Fibroblast of upper back skin (primary cell): ENCODE measurements at places on chromosomes 5 and 9.

DNA sequence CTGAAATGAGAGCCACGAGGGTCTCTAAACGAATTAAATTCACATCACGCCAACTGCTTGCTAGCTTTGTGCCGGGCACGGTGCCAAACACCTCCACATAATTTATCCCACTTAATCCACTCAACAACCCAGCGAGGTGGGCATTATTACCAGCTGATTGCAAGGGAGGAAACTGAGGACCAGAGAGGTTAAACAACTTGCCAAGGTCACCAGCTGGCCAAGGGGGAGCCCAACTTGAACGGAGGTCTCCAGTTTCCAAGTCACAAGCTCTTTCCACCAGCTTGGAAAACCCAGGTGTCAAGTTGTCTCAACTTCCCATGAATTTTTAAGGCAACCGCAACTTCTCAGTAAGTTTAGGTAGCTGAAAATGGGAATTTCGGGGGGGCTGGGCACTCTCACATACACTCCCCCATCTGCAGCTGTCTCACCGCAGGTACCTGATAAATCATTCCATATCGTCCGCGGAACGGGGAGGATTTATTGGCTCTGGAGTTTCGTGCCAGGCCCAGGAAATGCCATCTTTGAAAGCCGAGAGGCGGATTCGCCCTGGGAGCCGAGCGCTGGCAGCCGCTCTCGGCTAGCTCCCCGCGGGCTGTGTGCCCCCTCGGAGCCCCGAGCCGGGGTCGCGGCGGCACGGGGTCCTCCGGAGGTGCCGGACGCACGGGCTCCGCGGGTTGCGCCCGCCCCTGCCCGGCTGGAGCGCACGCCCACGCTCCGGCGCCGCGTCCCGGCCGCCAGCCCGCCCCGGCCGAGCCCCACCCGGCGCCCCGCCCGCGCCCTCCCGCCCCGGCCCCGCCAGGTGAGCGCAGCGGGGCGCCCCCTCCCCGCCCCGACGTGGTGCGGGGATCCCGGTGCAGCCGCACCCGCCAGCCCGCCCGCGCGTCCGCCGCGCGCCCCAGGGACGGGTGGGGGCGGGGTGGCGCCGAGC is 617 bp downstream of the PTPN3 start:
- DNase-seq: no peak

GRCh38 chr5:103232393-103232999 is 26.1 kb upstream of the MACIR start:
- peak; percentile 54 for DNase-seq

GRCh38 chr5:73766902-73767301 is 140.9 kb downstream of the ARHGEF28 start:
- no peak for DNase-seq

DNA sequence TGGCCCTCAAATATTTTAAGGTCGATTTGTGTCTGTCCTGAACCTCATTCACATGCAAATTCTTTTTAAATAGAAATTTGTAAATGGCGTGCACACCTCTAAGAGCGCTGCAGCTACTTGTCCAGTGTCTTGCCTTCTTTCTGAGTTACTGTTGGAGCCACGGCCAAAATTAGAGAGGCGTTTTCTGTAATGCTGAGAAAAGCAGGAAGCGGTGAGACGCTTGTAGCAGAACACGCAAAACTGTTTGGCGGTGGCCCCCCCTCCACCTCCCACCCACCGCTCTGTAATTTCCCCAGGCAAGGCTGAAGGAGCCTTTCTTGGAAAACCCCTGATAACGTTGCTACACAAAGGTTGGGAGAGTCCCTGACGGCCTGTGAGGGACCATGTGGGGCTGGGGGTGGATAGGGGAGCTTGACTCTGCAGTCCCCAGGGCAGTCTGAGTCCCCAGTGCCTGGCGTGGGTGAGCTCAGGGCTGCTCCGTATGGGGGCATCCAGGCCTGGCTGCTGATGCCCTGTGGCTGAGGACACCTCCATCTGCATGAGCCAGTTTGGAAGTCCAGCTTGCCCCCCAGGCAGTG is 96.5 kb downstream of the GADD45G start:
- DNase-seq: no peak

DNA sequence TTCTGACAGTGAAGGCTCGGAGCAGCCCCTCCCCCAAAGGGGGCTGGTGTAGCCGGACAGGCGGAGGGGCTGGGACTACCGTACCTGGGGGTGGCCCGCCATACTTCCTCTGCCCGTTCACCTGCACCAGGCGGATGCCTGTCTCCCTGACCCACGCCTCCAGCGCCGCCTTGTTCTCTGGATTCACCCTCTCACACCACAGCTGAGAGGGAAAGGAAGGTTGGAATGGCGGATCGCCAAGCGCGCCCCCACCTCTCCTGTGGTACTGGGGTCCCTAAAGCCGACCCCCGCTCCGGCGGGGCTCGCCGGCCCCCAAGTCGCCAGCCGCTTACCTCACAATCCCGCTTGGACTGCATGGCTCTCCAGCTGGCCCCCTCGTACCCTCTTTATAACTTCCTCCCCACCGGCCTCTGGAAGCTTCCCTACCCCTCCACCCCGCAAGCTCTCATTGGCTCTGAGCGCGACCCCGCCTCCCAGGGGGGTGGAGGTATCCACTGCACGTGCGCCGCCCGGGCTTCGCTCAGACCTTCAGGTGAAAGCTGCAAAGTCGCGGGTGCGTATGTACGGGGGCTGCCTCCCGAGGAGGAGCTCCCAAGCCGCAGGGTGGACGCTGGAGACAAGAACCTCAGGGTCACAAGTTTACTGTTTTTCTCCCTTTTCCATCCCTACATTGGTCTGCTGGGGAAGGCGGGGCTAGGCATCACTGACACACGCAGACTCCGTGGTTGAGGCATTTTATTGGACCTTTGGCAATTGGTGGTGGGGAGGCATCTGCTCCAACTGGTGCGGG is at the start of gene DND1:
Gene DND1, minus strand, starts transcription at position 390 of the 790 bp plus-strand sequence. Its CDS starts 34 bp downstream, at position 356.
- DNase-seq: no peak

DNA sequence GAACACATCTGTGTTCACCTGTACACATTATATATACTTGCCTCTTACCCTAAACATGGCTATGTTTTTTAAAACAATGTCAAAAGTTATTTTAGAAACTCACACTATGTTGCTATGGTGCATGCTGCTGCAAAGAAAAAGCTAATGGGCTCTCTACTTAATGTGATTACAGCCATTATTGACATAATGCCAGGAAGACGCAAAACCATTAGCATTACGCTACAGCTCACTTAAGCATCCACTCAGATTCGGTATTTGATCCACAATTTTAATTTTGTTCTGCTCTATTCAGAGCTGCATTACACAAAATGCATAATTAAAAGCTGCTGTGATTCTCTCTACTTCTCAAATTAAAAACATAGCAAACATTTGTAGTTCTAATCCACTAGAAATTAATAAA is 395.2 kb downstream of the BNC2 start:
- DNase-seq: no peak

- no peak for DNase-seq
Measured at GRCh38 chr9:98930792-98931191, 12.9 kb upstream of the COL15A1 start.

DNA sequence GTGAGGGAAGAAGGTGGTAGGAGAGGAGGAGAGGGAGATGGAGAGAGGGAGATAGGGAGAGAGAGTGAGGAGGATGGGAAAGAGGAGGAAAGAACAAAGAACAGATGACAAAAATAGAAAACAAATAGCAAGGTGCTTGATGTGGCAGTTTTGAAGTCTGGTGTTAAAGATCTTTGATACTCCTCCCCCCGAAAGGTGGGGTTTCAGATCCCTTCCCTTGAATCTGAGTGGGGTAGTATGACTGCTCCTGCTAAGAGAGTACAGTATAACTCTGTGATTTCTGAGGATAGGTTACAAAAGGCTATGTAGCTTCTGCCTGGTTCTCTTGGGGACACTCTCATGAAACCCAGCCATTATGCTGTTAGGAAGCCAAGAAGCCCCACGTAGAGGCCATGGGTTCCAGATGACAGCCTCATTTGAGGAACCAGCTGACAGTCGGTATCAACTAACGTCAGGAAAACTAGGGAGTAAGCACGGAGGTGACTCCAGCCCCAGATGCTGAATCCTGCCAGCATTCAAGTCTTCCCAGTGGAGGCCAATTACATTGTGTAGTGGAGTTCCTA is 102.1 kb downstream of the FANCC start:
- no peak for DNase-seq

GRCh38 chr5:139446956-139447779 is 7.8 kb upstream of the DNAJC18 start:
- DNase-seq: peak; percentile 51

- peak; percentile 40 for DNase-seq
Measured at GRCh38 chr9:35696520-35697215, 6.9 kb upstream of the TPM2 start.

- DNase-seq: no peak
Measured at GRCh38 chr5:87188391-87188790, 79.3 kb upstream of the RASA1 start.

- no peak for DNase-seq
Measured at GRCh38 chr5:76947082-76947503, 5.8 kb upstream of the CRHBP start.

DNA sequence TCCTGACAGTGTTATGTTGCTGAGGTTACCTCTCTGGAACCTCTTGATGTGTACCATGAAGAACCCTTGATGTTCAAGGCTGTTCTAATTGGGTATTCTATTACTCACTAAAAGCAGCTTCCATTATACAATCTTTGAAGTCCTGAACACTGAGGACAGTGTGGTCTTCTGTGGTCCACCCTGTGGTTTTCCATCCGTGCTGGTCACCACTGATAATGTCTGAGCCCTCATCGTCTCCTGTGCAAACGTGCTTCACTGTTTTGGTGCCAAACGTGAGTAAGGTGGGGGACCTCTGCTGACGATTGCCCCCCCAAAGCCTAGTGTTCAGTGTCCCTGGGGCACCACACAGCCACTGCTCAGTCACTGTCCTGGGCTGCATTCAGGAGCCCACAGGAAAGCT is 259.7 kb upstream of the ANKRD55 start:
- DNase-seq: no peak

DNA sequence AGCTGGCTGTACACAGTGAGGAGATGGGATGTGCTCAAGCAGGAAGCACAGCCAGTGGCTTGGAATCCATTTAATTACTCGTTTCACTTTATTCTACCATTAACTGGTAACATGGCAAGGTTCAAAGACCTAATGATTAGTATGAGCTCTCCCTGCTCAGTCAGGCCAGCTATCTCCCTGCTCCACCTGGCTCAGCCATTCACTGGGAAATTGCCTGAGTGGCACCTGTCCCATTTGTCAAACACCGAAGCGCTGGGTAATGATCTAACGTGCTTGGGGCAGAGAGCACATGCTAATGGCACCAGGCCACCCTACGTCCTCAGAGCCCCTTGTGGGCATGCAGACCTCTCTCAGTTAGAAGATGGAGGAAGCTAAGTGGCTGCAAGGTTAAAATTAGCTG is 162.2 kb downstream of the TTLL11 start:
- no peak for DNase-seq

GRCh38 chr9:16321461-16322119 is 548.9 kb downstream of the BNC2 start:
- DNase-seq: no peak

- DNase-seq: peak; percentile 79
Measured at GRCh38 chr9:87878989-87879511, 3.6 kb upstream of the SPATA31E1 start.

- no peak for DNase-seq
Measured at GRCh38 chr5:134590992-134591659, 41.5 kb downstream of the SAR1B start.

DNA sequence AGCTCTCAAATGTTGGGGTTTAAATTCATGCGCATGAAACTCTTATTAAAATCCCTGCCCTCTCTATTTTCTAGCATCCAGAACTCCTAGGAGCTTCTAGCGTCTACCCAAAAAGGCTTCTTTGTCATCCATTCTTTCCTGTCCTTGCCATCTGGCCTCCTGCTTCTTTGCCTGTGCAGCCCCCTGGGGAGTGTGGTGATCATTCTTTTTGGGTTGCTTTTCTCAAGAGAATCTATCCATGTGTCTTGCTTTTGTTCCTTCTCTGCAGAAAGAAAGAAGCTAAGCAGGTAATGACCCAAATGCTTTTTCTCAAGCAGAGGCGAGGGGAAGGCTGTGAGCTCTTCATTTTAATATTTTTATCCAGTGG is 26.6 kb downstream of the SKP2 start:
- no peak for DNase-seq

DNA sequence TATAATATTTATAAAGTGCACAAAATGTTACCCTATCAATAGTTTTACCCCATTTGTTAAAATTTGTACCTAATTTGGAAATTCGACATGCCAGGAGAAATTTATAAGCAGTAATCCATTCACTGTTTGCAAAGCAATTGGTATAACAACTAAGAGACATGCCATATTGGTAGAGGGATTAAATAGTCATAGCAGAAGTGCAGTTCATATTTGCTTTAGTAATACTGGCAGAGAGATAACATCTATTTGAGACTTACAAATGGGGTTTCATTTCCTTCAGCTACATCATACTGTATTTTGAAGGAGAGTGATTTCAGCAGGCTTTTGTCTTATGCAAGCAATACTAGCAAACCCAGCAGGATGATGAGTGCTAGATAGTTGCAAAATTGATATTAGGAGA is 610.4 kb upstream of the CDH10 start:
- DNase-seq: no peak

DNA sequence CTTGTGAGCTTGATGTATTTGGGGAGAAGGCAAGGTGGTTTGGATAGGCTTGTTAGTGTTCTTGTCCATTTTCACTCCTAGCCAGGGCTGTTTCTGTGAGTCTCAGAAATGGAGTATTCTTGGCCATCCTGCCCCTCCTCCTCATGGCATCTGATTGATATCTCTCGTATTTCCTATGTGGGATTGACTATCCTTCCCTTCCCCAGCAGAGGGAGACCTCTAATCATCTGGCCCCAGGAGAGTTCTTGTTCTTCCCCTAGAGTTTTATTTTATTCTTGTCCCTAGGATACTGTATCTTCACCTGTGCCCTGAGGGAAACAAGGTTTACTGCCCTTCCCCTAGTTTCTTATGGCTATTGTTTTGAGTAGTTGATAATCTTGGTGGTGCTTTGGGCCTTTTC is 114.4 kb downstream of the VPS13A start:
- DNase-seq: peak; percentile 58

- no peak for DNase-seq
Measured at GRCh38 chr9:104456831-104457230, 47.2 kb upstream of the OR13F1 start.

DNA sequence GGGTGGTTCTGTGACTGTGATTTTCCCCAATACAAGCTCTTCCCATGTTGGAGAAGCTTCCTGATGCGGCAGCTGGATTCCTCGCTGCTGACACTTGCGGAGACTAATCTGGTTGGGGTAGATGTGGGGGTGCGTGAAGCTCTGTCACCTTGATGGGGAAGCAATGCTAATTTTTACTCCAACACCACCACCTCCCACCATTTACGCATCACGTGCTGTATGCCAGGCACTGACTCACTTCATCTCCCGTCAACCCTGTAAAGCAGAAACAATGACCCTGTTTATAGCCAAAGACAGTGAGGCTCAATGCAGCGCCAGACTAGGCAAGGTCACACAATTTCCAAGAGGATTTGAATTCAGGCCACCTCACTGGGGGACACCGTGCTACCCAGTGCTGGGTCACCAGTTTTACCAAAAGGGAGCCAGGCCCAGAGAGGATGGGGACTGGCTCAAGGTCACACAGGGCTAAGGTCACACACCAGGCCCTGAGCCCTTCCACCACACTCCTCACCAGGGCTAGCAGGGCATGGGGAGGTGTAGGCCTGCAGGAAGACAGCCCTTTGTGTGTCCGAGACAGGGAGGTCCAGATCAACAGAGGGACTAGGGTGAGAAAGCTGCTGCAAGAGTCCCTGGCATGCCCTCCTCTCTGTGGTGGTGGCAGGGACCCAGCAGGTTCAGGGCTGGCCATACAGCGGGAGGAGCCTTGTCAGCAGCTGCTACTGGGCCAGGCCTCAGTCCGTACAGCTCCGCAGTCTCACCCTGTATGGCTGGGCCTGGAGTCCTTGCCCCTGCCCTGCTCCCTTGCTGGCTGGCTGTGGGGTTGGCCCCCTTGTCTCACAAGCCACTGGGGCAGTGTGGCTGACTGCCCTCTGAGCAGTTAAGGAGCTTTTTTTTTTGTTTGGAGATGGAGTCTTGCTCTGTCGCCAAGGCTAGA is 3.3 kb downstream of the STKLD1 start:
- DNase-seq: no peak
